ENCODE measurements at places on chromosomes 2 and 18.

GRCh38 chr18:13811993-13812392 lies 12.0 kb upstream of the MC5R start:
- DNase-seq: no peak

DNA sequence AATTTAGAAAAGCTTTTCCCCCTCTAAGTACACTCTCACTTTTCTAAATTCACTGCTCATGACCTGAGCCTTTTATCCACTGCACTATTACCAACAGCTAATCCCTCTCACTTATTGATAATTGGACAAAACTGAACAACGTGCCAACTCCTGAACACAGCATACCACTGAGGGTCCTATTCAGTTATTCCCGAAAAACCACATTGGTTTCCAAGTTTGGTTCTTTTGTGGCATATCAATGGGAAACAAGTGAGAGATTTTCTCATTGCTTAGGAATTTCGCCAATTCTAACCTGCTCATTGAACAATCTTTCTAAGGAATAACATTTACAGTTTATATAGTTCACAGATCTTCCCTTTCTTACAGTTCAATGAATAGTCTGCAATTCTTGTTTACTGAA lies 977.4 kb downstream of the TMEM182 start:
- DNase-seq: no peak

- DNase-seq: no peak
These were observed 108.5 kb downstream of the VWC2L start for GRCh38 chr2:214519258-214519818.

DNA sequence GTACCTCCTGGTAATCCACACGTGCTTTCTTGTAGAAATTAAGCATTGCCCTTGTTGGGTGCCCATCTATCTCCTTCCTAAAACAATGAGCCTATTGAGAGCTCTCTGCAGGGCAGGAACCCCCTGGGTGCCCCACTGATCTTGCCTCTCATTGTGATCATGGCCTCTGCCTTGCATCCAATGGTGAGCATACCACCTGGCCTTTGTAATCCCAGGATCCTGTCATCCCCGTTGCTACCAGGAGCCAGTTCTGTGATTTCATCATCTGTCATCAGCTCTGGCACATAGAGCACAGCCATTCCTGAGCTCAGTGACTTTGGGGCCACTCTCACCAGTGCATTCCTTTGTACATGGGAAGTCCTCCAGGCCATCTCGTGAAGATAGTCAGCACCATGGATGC lies 381.0 kb upstream of the ID2 start:
- no peak for DNase-seq

GRCh38 chr2:226579519-226579918 lies 220.1 kb downstream of the IRS1 start:
- no peak for DNase-seq

- no peak for DNase-seq
These were observed 40.1 kb upstream of the NDUFV2 start for GRCh38 chr18:9062418-9062751.

- DNase-seq: no peak
These were observed 71.2 kb upstream of the ZNF236 start for GRCh38 chr18:76750917-76751890.

DNA sequence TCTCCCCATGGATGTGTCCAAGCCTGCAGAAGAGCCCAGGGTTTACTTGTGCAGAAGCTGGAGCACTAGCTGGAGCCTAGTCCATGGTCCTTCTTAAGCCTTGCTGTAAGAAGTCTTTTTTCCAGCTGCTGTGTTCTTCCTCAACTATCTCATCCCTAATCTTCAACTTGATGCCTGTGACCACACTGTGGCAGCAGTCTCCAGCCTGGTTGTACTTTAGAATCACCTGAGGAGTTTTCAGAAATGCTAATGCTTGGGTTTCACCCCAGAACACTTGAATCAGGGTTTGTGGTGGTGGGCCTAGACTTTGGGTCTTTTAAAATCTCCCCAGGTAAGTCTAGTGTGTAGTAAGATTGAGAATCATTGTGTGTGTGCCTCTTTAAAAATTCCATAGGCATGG lies 173.6 kb downstream of the ADCYAP1 start:
- no peak for DNase-seq

Measured in DMS153 (cell line).